ENCODE measurements at places on chromosomes 5 and 9.
A peak's percentile ranks its signal among the peaks of the same experiment; 100 is the strongest.

DNA sequence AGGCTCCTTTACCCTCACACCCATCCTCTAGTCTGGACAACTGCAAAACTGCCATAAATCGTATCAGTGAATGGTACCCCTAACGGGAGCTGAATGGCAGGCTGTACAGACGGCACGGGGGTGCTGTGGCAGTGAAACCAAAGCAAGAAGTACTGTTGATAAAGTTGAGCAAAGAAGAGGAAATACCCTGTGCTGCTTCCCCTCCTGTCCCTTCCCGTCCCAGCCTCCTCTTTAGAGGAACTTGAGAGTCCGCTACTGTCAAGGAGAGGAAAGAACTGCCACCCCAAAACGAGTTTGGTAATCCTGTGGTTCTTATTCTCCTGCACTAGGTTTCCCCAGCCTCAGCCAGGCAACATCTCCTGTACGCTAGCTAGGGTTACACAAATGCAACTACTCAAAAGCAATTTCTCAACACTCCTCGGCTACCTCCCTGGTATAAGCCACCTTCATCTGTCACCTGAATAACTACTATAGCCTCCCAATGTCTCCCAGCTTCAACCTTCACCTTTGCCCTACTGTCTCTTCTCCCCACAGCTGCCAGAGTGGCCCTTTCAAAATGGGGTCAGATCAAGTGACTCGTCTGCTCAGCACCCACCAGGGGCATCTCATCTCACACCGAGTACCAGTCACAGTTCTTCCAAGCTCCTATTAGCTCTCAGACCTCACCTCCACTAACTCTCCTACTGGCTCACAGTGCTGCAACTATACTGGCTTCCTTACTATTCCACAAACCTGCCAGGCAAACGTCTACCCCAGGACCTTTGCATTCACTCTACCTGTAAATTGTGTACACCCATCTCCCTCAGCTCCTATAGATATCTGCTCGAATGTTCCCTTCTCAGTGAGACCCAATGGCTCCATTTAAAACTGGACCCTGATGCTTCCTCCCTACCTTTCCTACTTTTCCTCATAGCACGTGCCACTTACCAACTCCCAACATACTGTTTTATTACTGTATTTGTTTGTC is 4.1 kb downstream of the GLRX start:
- DNase-seq = no peak

DNA sequence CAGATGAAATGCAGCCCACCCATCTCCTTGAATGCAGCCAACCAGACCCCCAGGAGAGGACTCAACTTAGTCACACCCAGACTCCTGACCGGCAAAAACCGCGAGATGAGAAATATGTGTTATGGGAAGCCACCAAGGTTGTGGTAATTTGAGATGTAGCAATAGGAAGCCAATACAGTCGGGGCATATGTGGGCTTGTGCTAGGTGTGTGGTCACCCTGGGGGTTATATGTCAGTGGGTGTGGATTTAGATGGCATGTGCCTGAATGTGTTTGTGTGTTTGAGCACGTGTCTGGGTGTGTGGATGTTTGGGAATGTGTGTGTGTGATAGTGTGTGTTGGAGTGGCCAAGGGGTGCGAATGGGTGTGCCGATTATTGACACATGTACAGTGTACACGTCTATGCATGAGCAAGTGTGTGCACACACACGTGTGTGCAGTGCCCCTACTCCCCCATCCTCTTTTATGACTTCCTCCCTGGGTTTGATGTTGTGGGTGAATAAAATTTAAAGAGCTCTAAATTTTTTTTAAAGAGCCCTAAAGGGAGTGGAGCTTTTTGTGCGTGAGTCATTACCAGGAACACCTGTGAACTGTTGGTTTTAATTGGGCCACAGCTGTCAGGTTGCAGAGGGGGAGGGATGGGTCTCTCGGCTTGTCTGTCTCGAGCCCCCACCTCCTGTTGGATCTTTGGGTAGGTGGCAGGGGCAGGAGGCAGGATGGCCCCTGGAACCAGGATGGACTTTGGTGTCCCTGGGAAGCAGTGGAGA is 86.8 kb downstream of the LHX2 start:
- no peak for DNase-seq

DNA sequence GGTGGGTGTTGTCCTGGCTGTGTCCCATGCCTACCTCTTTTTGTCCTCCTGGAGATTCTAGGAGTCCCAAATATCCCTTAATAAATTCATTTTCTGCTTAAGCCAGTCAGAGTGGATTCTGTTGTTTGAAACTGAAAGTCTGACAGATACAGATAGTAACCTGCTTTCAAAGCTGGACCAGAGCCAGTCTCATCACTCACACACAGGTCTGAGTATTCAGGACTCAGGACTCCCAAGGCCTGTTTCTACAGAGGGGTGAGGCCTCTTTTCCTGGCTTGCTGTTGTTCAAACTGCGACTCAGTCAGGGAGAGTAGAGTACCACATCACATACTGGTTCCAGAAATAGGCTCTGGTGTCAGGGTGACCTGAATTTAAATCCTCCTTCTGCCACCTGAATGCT is 190.1 kb downstream of the PAX5 start:
- no peak for DNase-seq

GRCh38 chr5:23411994-23412393 is 95.4 kb upstream of the PRDM9 start:
- DNase-seq = peak; percentile 71

GRCh38 chr5:82985763-82986162 is 91.4 kb downstream of the TMEM167A start:
- DNase-seq = no peak
